ENCODE measurements at places on chromosomes 13 and 19.

- peak overlapping the region; percentile 52 for H3K4me3 ChIP-seq
- no peaks in the 10 kb centered on the region for H3K36me3 ChIP-seq
- H3K27ac ChIP-seq = peak overlapping the region; percentile 56
- H3K27me3 ChIP-seq = peaks cover 17% of the 10 kb centered on the region
- no peak for DNase-seq
These were observed 9.0 kb downstream of the F2RL3 start for GRCh38 chr19:16897856-16898161.

DNA sequence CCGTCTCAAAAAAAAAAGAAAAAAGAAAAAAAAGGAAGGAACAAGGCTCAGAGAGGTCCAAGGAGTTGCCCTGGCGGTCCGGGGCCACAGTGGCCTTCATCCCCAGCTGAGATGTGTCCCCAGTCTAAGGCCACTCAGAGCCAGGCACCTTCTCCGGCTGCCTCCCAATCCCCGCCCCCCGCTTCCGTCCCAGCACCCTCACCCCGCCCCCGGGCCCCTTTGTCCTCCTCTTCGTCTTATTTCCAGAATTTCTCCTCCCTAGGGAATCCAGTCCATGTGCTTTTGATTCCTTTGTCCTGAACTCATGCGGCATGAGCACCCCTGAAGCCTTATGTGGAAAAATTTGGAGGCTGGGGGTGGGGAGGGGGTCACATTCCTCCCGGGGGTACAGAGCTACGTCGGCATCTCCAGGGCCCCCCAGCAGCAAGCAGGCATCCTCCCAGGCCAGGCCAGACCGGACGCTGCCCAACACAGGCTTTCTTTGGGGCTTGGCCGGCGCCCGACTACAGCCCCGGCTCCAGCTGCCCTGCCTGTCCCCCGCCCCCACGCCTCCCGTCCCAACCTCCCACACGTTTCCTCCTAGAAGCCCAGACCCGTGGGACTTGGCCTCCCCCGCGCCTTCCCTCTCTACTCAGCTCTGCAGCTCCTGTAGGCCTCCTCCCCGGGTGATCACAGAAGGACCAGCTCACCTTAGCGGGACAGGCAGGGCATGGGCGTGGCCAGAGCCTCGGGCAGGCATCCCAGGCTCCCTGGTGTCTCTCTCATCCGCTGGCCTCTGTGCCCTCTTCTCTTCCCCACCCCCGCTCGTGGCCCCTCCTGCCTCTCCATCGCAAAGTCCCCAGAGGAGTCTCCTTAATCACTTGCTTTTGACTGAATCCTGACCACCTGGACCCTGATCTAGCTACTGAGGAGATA lies 17.8 kb upstream of the ADGRE5 start:
- H3K36me3 ChIP-seq = peaks cover 5% of the 10 kb centered on the region
- H3K27me3 ChIP-seq = no peaks in the 10 kb centered on the region
- H3K27ac ChIP-seq = peak overlapping the region; percentile 96
- peak; percentile 79 for DNase-seq
- H3K4me3 ChIP-seq = peak overlapping the region; percentile 87

DNA sequence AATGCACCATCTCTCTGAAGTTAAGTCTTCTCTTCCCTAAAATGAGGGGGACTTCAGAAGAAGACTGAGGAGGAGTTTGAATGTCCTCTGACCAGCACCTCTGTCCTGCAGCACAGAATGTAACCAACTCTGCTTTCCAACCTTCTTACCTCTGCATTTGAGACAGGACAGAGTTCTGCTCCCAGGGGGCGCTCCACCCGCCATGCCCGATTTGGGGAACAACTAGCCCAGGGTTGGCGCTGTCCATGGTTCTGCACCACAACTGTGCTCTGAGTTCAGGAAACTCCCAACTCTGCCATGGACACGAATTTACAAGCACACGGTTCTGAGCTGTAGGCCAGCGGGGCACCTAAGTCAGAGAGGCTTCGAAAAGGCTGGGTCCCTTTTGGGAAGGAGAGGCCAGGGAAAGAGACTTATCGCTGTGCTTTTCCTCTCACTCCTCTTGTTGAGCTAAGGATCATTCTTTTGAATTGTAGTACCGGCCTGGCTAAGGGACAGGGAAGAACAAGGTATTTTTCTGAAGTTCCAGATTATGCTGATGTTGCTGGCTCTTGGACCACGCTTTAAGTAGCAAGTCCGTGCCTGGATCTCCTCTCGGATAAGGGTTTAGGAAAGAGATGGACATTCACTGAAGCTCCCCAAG lies 22.2 kb downstream of the SIGLEC5 start:
- peaks cover 27% of the 10 kb centered on the region for H3K4me1 ChIP-seq
- peaks cover 41% of the 10 kb centered on the region for H3K27me3 ChIP-seq
- H3K36me3 ChIP-seq = peaks cover 3% of the 10 kb centered on the region
- DNase-seq = peak; percentile 81

DNA sequence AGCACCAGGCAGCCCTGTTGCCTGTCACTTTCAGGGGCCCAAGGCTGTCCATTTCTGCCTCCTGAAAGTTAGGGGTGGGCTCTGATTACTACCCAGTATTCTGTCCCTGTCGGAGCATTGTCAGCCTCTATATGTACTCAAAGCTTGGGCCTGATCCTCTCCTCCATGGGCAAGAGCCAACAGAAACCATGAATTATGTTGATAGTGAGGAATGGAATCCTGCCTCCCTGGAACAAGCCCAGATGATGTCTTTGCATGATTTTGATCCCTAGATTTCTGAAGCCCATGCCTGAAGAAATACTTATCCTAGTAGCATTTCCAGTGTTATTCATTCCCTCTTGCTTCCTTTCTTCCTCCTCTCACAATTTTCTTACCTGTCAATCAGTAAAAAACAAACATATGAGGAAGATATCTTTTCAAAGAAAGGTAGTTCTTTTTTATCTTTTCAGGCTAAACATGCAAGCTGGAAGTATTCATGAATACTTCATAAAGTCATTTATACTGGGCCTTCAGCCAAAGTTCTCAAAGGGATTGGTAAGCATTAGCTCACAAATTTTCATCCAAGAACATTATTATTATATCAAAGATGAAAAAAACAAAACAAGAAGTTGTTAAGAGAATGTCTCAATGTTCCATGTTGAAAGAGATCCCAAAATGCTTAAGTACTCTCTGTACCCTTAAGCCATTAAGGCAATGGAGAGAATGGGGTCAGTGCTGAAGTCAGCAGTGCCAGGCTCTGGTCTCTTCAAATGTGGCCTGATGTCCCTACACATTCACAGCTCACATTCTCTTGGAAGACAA lies 171.7 kb downstream of the NHLRC3 start:
- no peaks in the 10 kb centered on the region for H3K4me1 ChIP-seq
- H3K27ac ChIP-seq = no peak overlapping the region
- DNase-seq = no peak
- H3K36me3 ChIP-seq = no peaks in the 10 kb centered on the region

- H3K27me3 ChIP-seq = no peaks in the 10 kb centered on the region
- peaks cover 33% of the 10 kb centered on the region for H3K4me1 ChIP-seq
- no peak for DNase-seq
- no peak overlapping the region for H3K27ac ChIP-seq
- peaks cover 2% of the 10 kb centered on the region for H3K36me3 ChIP-seq
These were observed 4.6 kb upstream of the BST2 start for GRCh38 chr19:17409990-17410389.

GRCh38 chr13:102693250-102693649 lies 1.6 kb downstream of the METTL21C start:
- no peaks in the 10 kb centered on the region for H3K4me1 ChIP-seq
- no peak overlapping the region for H3K27ac ChIP-seq
- no peak overlapping the region for H3K4me3 ChIP-seq
- DNase-seq = no peak

GRCh38 chr13:65653613-65654012 lies 1576.5 kb downstream of the PCDH9 start:
- no peak overlapping the region for H3K27ac ChIP-seq
- H3K4me1 ChIP-seq = no peaks in the 10 kb centered on the region
- H3K27me3 ChIP-seq = no peaks in the 10 kb centered on the region
- H3K4me3 ChIP-seq = no peak overlapping the region

DNA sequence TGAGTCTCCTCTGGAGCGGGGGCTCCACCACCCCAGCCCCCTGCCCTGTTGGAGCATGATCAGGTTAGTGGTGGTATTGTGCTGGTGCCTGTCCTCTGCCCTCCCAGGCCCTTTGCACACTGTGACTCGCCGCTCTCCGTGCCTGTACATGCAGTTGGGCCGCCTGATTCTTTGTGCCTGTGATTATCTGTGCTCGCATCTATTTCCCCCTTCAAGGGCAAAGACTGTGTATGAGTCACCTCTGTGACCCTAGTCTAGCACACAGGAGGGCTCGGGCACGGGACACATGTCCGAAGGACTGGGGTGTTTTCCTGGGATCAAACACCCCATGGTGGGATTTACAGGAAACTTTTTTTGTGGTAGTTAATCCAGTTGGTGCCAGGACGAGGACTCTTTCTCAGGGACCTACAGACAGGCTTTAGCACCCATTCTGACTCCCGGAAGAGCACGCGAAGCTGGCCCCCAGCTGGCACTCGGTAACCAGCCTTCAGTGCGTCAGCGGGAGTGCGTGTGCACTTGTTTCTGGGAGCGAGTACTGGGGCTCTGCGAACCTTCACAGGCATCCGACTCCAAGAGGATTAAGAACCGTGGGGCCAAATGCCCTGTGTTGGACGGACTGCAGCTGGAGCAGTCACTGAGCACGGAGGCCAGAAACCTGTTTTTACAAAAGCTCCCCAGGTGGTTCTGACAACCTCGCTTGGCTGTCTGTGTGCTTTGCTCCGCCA lies 6.7 kb downstream of the PPP1R37 start:
- no peaks in the 10 kb centered on the region for H3K36me3 ChIP-seq
- no peaks in the 10 kb centered on the region for H3K27me3 ChIP-seq
- peaks cover 71% of the 10 kb centered on the region for H3K4me1 ChIP-seq
- no peak overlapping the region for H3K4me3 ChIP-seq
- no peak for DNase-seq
- no peak overlapping the region for H3K27ac ChIP-seq

GRCh38 chr13:51999510-51999911 lies 11.7 kb downstream of the ATP7B start:
- no peak for DNase-seq
- H3K27ac ChIP-seq = no peak overlapping the region
- peaks cover 12% of the 10 kb centered on the region for H3K27me3 ChIP-seq
- H3K4me3 ChIP-seq = no peak overlapping the region
- no peaks in the 10 kb centered on the region for H3K4me1 ChIP-seq

DNA sequence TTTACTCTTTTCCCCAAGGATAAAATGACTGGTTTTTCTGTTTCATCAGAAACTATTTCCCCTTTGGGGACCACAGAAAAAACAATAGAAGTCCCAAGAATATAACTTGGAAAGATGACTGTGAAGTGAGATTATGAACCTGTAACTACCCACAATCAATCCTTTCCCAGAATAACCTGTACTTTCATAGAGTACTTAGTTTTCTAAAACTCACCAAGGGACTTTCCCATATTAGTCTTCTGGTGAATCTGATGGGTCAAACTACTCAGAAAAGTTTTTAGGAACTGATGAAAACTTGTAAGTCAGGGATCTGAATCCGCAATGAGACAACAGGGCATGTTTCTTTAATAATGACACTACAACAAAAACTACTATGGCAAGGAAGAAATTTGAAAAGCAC lies 62.6 kb downstream of the STK24 start:
- DNase-seq = no peak
- peak overlapping the region; percentile 94 for H3K27ac ChIP-seq
- peak overlapping the region; percentile 62 for H3K4me3 ChIP-seq
- H3K36me3 ChIP-seq = peaks cover 51% of the 10 kb centered on the region
- H3K27me3 ChIP-seq = no peaks in the 10 kb centered on the region

GRCh38 chr13:102863590-102863989 lies 17.8 kb downstream of the ERCC5 start:
- peaks cover 14% of the 10 kb centered on the region for H3K4me1 ChIP-seq
- peaks cover 61% of the 10 kb centered on the region for H3K36me3 ChIP-seq
- no peak overlapping the region for H3K27ac ChIP-seq
- H3K27me3 ChIP-seq = no peaks in the 10 kb centered on the region
- H3K4me3 ChIP-seq = no peak overlapping the region

DNA sequence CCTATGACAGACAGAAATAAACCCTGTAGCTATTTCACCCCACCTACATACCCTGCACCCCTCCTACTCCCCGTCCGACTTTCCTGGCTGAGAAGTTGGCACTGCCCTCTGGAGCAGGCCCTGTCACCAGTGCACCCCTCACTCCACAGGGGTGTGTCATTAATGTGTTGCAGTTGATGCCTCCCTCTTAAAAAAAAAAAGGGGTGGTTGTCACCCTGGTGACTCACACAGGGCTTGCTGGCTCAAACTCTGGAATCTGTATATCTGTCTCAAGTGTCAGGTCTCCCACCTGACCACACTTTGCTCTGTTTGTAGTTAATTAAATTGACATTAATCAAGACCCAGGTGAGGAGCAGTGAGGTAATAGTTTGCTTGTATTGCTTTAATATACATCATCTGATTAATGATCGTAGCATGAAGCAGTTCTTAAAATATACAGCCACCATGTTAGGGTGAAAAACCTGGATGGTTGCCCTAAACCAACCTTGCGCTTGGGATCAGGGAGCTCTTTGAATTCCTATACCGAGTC lies 2.0 kb upstream of the GATAD2A start:
- DNase-seq = no peak
- peak overlapping the region; percentile 37 for H3K27ac ChIP-seq
- no peaks in the 10 kb centered on the region for H3K27me3 ChIP-seq
- peak overlapping the region; percentile 27 for H3K4me3 ChIP-seq

DNA sequence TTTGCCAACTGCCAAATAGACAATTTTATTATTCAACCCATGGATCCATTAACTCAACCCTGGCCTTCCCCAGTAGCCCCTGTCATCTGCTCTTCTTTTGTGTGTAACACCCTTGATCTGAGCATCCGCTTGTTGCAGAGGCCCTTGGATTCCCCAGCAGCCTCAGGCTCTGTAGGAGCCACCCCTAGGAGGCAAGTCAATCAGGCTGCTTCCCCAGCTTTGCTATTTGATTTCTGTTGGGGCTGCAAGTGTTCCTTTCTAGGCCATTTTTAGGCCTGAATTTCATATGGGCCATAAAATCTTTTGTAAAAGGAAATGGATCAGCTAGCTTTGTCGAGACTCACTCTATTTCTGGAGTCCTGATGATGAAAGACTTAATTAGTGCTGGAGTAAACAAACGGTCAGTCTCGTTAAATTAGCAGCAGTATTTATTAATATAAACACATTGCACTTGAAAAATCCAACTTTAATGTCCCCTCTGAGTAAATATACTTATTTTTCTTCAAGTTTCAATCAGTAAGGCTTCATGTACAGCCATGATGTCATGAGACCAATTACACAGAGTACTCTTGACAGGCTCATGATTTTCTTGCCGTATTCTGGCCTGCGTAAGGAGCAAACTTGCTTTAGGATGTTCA lies 105.3 kb downstream of the RGCC start:
- peaks cover 19% of the 10 kb centered on the region for H3K4me1 ChIP-seq
- no peak overlapping the region for H3K4me3 ChIP-seq
- DNase-seq = no peak
- H3K36me3 ChIP-seq = no peaks in the 10 kb centered on the region
- no peaks in the 10 kb centered on the region for H3K27me3 ChIP-seq

Data from activated naive CD8-positive, alpha-beta T cell treated with anti-CD3 and anti-CD28 coated beads, Interleukin-2, amount 50 U/mL, for 24 hours (primary cell).